NCI-H1417 (cell line): ENCODE measurements at places on chromosomes 2 and 18.

- no peak for DNase-seq
Observed at GRCh38 chr2:208643145-208643544, 236.6 kb downstream of the PTH2R start.

GRCh38 chr18:39057423-39058064 lies 1491.9 kb upstream of the CELF4 start:
- DNase-seq = no peak

GRCh38 chr2:65316072-65316471 lies 88.4 kb downstream of the ACTR2 start:
- DNase-seq = no peak

DNA sequence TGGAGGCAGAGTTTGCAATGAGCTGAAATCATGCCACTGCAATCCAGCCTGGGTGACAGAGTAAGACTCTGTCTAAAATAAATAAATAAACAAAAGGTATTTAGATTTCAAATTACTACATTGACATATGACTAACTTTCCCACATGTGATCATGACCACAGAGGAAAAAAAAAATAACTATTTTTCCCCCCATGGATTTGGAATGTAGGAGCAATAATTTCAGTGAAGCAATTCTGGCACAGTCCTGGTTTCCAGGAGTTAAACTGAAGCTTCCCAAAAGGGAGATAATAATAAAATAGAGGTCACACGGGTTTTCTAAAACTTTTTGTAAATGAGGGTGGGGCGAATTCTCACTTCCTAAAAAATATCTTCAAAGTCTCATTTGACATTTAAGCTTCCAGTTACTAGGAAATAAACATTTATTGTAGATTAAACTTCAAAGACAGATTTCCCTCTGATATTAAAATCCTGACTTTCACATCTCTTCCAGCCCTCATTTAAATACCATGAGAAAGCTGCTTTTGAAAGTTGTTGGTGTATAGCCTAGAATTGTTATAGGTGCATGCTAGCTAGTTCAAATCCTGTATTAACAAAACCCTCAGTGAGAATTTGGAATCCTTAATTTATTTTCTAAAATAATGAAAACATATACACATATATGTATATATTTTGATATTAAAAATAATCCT lies 20.7 kb downstream of the SLC19A3 start:
- no peak for DNase-seq

DNA sequence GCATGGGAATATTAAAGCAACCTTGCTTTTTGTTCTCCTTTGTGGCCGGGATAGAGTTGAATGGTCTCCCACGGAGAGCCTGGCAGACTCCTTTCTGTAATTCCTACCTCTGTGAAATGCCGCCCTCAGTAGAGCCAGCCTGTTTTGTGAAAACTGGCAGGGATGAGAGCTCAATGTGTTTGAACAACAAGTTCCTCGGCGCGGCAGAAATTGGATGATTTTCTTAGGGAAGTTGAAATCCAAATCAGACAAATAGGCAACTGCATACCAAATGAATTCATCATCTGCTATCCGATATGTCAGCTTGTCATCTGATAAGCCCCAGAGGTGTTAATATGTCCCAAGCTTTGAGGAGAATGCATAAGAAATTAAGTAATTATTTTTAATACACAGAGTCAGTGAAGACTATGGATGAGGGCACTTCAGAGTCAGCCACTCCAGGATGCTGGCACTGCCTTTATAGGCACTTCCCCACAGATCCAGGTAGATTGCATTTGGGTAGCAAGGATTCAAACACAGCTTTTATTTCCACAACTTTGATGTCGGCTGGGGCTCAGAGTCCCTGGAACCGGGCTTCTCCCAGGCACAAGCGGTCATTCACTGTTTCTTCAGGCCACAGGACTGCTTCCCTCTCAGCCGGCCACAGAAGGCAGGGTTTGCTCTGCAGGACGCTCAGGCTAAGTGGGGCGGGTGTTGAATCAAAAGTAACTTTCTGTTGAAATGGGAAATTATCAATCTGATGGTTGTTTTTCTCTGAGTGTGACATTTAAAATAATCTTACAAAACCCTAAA lies 82.8 kb upstream of the REV1 start:
- DNase-seq = peak; percentile 80

DNA sequence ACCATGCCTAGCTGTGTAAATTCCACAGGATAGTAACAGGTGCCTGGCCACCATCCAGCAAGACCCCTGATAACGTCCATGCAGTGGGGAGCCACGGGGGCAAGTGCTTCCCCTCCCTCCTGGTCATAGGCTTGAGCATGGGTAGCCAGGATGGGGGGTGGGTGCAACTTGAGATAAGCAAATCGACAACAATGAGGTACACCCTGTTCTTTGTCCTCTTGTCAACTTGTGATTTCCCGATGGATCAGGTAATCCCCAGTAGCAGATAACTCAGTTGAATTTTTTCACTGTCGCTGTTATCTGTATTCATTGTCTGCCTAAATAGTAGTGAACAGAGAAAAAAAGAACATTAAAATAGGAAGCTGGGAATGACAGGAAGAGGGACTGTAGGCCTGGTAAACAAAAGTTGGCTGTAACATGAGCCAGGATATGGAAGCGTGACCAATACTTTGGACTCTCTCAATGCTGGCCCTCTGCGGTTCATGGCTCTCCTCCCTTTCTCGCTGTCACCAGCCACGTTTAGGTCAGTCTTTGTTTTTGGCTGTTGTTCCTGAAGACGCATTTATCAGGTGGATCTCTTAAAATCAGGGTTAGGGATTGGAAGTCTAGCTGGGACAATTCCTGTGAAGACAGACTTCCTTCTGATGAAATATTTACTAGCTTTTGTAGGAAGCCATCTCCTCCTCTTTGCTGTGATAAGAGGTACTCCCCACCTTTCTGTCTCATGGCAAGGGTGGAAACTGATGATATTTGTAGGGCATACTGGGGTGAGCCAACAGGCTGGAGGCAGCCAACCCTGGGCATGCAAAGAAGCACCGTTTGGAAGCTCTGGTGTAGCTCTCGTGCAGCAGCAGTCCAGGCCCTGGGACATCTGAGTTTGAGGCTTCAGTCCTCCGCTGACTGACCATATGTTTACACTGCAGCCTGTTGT lies 42.4 kb downstream of the TCF7L1 start:
- no peak for DNase-seq

DNA sequence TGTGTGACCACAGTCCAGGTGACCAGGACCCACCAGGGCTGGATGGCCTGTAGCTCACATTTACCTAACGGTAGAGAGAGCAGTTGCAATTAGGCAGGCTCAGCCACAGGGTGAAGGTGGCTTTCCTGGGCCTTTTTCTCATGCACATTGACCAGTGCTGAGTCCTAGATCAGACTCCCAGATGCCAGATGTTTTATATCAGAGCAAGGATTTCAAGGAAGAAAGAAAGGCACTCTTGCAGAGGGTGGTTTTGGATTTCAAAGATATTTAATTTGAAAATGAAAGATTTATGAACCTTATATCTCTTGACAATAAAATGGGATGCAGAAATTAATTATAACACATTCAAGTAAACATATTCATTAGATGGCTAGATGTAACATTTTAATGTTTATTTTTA lies 694.2 kb upstream of the GYPC start:
- DNase-seq = no peak

DNA sequence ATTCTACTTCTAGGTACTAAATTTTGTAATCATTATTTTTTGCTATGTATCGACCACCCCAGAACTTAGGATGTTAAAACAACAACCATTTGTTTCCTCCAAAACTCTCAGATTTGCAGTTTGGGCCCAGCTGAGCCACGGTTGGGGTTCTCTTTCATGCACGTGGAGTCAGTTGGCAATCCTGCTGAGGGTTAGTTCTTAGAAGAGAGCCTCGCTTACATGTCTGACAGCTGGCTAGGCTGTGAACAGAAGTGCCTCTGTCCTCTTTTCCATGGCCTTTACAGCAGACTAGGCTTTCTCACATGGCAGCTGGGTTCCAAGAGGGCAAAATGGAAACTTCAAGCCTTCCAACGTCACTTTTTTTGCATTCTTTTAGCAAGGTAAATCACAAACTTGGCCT lies 9.3 kb upstream of the RGPD4 start:
- no peak for DNase-seq

- DNase-seq = no peak
Observed at GRCh38 chr2:230873661-230874401, 9.1 kb downstream of the ITM2C start.
